NCI-H524 treated with DMSO at 0.1 percent for 48 hours (cell line): ENCODE measurements at places on chromosomes 1 and 21.

DNA sequence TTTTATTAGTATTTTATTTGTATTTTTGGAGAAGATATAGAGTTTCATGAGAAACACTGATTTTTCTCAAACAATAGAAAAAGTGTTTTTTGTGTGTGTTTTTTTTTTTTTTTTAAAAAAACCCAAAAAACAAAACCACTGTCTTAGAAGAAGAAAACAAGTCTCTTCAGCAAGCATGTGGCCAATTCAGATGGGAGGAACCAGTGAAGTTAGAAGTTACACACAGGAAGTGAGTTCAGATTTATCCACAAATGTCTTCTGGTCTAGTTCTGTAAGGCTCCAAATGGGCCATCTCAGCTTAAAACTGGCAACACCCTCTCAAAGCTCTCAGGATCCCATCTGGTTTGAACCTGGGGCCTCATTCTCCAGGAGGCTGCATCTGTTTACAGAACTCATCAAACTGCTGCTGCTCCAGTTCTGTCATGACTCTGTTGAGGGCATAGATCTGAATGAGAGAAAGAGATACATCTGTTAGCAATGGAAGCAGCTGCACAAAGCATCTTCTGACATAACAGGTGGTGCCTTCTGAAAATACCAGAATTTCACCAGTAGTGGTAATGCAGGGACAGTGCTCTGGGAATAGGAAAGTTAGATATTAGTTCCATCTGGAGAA lies 9.8 kb upstream of the ERMAP start:
- DNase-seq: peak; percentile 98

GRCh38 chr1:217059401-217059800 lies 336.2 kb upstream of the ESRRG start:
- DNase-seq: no peak

DNA sequence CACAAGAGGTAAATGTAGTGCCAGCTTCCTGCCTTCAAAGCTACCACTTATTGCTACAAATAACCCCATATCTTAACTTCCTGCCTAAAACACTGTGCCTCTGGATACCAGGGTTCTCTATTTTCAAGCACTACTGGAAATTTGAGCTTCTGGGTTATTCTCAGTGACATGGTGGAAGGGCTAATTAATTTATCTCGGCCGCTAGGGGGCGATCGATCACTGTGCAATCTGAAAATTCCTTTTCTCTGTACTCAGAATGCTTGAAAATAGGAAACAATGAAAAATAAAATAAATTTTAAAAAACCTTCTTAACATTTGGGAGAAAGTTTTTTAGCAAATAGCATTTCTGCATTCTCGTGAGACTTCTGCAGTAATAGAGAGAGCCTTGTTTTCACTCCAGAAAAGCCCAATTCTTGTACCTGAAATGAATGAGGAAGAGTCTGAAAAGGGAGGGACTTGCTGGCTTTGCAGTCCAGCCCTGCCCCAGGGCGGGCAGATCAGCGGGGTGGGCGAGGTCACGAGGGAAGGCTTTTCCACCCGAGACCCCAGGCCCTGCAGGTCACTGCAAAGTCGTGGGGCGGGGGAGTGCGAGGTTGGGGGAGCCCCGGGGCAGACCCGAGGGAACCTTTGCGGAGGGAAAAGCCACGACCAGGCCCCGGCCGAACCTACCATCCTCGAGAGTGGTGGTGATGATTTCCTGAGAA lies 276.7 kb downstream of the PCP4 start:
- no peak for DNase-seq

- DNase-seq: no peak
These were observed 355.8 kb downstream of the GPATCH2 start for GRCh38 chr1:217274927-217275654.

GRCh38 chr1:180211156-180211859 lies 18.8 kb upstream of the LHX4 start:
- no peak for DNase-seq

DNA sequence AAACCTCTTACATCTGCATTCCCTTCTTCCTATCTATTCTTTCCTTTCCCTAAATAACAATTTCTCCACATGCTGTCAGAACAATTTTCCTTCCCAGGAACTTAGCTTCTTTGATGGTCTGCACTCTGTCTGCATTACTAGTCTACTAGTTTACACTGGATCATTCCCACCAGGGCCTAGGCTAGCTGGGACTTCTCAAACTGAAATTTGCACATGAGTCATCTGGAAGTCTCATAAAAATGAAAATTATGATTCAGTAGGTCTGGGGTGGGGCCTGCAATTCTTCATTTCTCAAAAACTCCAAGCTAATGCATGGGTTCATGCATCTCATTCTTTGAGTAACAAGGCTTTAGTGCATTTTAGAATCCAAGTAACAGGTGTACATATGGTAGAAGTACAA lies 74.2 kb downstream of the GABPA start:
- DNase-seq: no peak

- DNase-seq: no peak
These were observed 108.2 kb upstream of the ACTRT2 start for GRCh38 chr1:2913091-2913490.

- no peak for DNase-seq
These were observed 20.5 kb downstream of the TEX38 start for GRCh38 chr1:46691997-46692790.

- DNase-seq: no peak
These were observed 33.1 kb upstream of the DMBX1 start for GRCh38 chr1:46456411-46456963.

GRCh38 chr1:12188115-12188514 lies 21.3 kb downstream of the TNFRSF1B start:
- DNase-seq: no peak

GRCh38 chr1:224739303-224739996 lies 123.3 kb downstream of the CNIH3 start:
- no peak for DNase-seq

- no peak for DNase-seq
These were observed 6.2 kb upstream of the RRP1 start for GRCh38 chr21:43783098-43783700.

GRCh38 chr1:64499966-64500365 lies 30.0 kb downstream of the CACHD1 start:
- no peak for DNase-seq

GRCh38 chr1:91736146-91736714 lies 149.7 kb downstream of the TGFBR3 start:
- no peak for DNase-seq

- DNase-seq: no peak
These were observed 10.7 kb downstream of the C1orf105 start for GRCh38 chr1:172431204-172431603.

- no peak for DNase-seq
These were observed 8.8 kb downstream of the FAM151A start for GRCh38 chr1:54614563-54614962.

GRCh38 chr1:224582041-224582440 lies 34.1 kb upstream of the CNIH3 start:
- DNase-seq: peak; percentile 2

- DNase-seq: no peak
These were observed 215.9 kb downstream of the NEGR1 start for GRCh38 chr1:72066431-72066830.

DNA sequence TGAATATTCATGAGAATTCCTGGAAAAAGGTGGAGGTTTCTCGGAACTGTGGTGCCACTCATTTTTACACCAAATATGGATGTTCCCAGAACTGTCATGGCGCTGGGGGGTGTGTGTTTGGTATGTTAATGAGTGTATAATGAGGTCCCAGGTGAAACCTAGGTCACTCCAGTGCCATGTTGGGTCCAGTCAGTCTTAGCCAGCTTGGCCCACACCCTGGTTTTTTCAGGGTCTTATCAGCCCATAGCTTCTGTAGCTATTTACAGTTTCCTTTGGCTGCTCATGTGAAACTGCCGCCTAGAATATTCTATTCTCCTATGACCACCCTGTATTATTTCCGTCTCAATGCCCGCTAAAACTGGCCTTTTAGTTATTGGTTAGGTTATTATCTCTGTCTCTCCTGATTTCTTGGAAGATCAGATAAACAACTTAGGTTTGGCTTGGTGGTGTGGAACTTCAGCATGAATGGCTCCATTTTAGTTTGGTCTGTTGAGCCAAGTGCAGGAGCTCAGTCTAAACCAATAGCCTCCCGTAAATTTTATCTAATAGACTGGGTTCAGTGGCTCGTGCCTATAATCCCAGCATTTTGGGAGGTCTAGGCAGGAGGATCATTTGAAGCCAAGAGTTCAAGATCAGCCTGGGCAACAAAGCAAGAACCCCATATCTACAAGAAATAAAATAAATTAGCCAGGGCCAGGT lies 42.1 kb upstream of the EDARADD start:
- no peak for DNase-seq

DNA sequence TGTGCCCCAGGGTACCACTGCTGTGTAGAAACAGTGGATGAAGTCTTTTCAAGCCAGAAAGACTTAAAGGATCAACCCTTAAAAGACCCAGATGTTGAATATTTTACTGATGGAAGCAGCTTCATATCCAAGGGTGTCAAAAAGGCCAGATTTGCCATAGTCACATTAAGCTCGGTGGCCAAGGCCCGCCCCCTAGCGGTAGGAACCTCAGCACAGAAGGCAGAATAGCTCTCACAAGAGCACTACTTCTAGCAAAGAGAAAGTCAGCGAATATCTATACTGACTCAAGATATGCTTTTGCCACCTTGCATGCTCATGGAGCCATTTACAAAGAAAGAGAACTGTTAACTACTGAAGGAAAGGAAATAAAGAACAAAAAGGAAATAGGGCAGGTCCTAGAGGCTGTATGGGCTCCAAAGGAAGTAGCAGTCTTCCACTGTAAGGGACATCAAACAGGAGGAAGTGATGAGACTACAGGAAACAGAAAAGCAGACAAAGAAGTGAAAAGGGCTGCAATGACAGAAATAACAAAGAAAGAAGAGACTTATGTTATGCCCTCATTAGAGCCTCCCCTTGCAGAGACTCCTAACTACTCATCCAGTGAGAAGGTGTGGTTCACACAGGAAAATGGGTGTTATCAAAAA lies 90.5 kb downstream of the LIPI start:
- DNase-seq: no peak

GRCh38 chr1:91844862-91845528 lies 41.0 kb downstream of the TGFBR3 start:
- no peak for DNase-seq

GRCh38 chr1:3405974-3406867 lies 48.2 kb upstream of the ARHGEF16 start:
- no peak for DNase-seq

DNA sequence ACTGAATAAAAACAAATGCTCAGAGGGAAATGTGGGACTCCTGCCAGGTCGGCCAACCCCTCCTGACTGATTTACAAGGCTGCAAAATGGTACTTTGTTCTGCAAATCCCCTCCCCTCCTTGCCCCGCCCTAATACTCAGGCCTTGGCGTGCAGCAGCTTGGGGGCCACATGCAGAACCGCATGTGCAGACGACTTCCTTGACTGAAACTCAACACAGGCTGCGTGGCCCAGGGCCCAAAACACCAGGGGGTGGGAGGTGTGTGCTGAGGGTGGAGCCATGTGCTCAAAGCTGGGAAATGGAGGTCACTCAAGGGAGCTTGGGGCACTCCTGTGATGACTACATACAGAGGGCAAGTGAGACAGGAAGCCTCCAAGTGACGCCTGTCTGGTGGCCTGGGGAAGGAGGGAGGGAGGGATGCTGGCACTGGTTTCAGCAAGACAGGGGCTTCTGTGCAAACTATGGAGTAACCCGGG lies 87.2 kb downstream of the MRPL37 start:
- DNase-seq: peak; percentile 52

GRCh38 chr1:117370071-117370470 lies 2.8 kb downstream of the MAN1A2 start:
- no peak for DNase-seq

DNA sequence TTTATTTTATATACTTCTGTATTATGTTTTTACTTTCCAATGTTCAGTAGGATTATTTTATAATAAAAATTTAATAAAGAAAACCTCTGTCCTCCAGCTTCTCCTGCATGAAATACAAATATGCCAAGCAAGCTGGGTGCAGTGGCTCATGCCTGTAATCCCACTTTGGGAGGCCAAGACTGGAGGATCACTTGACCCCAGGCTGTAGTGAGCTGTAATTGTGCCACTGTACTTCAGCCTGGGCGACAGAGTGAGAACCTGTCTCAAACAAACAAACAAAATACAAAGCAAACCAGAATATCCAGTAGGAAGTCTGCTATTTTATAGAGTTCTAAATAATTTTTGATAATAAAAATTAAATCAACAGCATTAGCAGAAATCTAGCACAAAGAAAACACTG lies 168.8 kb downstream of the EIF4G3 start:
- DNase-seq: no peak
